ENCODE measurements at places on chromosomes 1 and 21.

DNA sequence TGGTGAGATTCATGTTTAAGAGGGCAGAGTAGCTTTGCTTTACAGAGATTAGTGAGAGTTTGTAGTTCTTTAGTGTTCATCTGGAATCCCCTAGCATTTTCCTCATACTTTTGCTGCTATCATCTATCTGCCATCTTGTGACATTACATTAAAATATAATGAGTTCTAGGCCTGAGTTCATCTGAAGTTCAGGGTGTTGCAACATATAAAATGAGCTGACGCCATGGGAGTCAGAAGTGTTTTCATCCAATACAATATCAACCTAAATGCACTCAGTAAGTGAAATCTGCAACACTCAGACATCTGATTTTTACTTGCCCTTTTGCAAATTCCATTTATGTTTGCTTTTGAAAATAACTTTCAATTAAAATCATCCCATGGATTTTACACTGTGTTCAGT lies 153.8 kb downstream of the NTNG1 start:
- DNase-seq: no peak

DNA sequence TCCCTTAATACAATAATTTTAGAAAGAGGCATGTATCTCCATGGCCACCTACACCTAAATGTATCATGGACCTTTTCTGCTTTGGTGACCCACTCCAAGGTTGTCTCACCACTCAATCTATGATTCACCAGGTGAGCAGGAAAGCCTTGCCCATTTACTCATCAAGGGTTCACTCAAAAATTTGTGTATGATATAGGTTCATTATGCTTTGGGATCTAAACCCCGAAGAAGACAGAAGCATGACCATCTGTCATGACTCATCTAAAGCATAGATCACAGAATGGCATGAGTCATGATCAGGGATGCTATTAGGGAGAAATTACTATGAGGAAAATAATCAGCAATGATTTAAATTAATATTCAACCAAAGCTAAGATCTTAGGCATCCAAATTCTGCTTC lies 38.5 kb downstream of the PYHIN1 start:
- DNase-seq: no peak

DNA sequence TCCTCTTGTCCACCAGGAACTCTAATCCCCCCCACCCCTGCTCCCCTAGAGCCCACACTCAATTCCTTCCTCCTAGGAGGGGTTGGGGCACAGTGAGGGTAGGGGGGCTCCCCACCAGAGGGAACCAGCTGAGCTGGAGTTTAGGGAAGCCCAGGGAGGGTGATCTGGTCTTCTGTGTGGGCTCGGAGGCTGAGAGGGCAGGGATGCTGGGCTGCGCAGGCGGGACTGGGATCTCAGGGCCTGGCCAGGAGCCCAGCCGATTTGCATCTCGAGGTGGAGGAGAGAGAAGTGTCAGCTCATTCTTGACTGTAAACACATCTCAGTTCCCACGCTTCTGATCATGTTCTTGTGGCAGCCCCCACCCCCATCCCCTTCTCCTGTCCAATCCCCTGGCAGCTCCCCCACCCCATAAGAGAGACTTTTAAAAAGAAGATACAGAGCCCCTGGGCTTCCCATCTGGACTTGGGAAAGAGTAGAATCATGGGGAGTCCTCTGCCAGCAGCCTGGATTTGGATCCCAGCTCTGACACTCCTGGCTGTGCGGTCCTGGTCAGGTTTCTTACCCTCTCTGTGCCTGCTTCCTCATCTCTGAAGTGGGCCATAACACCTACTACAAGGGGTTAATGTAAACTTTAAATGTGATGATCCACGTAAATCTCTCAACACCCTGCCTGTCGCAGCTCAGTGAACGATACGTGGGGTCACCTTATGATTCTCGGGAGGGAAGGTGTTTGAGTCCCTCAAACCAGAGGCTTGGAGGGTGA lies 6.6 kb downstream of the PEAR1 start:
- no peak for DNase-seq

- DNase-seq: no peak
Observed at GRCh38 chr21:34609244-34609932, 5.5 kb downstream of the RCAN1 start.

- DNase-seq: no peak
Observed at GRCh38 chr1:219959540-219960203, 31.3 kb upstream of the SLC30A10 start.

DNA sequence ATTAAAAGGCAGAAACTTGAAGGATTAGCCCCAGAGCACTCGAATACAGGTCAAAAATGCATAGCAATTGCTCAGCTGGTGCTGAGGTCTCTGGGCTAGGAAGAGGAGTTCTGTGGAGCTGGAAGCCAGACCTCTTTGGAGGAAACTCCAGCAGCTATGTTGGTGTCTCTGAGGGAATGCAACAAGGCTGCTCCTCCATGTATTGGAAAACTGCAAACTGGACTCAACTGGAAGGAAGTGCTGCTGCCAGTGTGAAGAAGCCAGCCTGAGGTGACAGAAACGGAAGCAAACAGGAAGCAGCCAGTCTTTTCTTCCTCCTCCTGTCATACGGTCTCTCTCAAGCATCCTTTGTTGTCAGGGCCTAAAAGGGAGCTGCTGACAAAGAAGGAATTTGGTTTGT lies 233.4 kb upstream of the FGGY start:
- DNase-seq: no peak

GRCh38 chr1:199403531-199404116 lies 623.9 kb upstream of the NR5A2 start:
- no peak for DNase-seq

- DNase-seq: no peak
Observed at GRCh38 chr1:190102757-190103326, 374.8 kb downstream of the BRINP3 start.

- no peak for DNase-seq
Observed at GRCh38 chr1:66370462-66370971, 163.4 kb upstream of the SGIP1 start.

DNA sequence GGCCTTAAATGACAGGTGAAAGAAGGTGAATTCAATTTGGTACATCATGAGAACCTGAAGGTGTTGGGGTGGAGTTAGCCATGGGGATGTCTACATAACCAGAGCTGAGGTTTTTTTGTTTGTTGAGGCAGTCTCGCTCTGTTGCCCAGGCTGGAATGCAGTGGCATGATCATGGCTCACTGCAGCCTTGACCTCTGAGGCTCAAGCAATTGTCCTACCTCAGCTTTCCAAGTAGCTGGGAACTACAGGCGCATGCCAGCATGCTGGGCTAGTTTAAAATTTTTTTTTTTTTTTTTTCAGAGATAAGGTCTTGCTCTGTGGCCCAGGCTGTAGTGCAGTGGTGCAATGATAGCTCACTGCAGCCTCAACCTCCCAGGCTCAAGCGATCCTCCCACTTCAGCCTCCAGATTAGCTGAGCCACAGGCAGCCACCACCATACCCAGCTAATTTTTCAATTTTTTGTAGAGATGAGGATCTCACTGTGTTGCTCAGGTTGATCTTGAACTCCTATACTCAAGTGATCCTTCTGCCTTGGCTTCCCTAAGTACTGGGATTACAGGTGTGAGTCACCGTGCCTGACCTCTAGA lies 1.9 kb upstream of the MPZ start:
- DNase-seq: no peak

GRCh38 chr1:16396591-16396990 lies 29.5 kb downstream of the SZRD1 start:
- DNase-seq: no peak

DNA sequence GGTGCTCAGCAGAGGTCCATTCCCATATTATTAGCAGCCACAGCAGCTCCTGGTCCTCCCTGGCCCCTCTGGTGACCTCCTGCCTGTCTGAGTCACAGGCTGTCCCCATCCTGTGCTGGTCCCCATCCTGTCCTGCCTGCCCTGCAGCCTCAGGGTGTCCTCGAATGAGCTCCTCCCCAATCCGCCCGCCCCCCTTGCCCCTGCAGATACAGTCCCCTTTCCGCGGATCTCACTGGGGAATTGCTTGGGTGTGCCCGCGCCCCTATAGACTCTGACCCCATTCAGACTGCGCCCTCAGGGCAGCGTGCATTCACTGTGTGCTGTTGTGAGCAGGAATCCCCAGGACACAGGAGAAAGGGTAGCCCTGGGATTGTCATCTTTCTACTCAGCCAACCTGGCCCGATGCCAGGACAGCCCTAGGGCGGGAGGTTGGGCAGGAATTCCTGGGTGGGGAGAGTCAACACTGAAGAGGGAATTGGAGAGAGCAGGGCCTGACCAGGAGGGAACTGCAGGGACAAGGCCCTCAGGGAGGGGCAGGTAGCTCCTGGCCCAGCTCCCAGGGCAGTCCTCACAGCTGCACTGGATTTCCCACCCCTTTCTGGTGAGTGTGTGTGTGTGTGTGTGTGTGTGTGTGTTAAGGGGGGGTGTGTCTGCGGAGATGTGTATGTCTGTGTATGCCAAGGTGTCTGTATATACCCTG lies 1.1 kb upstream of the GUCA2A start:
- DNase-seq: no peak

DNA sequence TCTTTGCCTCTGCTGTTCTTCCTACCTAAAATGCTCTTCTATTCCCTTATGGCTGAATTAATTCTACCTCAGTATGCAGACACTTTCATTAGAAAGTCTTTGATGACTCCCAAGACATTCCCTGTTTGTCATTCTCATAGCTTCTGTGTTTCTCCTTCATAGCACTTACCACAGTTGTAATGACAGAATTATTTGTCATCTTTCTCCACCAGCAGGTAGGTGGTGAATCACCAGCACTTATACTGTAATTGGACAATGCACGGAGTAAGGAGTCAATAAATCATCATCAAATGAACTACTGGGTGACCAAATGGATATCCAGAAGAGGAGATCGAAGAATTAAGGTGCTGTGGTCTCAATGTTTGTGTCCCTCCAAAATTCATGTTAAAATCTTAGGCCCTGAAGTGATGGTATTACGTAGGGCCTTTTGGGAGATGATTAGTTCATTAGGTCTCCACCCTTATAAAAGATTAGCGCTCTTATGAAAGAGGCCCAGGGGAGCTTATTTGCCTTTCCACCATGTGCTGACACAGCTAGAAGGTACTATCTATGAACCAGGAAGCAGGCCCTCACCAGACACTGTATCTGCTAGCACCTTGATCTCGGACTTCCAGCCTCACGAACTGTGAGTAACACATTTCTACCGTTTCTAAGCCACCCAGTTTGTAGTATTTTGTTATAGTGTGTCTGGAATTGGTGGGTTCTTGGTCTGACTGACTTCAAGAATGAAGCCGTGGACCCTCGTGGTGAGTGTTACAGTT lies 2.4 kb upstream of the CCT8 start:
- DNase-seq: no peak

- DNase-seq: no peak
Observed at GRCh38 chr21:42993051-42993712, 18.8 kb downstream of the PKNOX1 start.

DNA sequence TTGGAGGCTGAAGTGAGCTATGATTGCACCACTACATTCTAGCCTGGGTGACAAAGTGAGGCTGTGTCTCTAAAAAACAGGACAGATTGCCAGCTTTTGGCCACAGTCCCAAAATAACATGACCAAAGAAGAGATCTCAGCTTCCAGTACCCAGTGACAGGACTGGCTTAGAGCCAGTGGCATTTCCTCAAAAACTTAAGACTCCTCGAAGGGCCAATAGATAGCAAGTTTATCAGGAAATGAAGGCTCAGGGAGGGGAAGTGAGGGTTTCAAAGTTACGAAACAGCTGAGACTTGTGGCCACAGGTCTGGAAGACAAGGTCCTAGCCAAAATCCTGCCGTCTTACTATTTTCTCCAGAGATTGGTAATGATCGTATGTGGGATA lies 6.3 kb upstream of the TMEM39B start:
- DNase-seq: no peak
